Breast epithelium (tissue), 4 donors: ENCODE measurements at places on chromosomes 2 and 18.

- no peaks in the 10 kb centered on the region for H3K36me3 ChIP-seq
- H3K4me3 ChIP-seq: no peak overlapping the region
- H3K27me3 ChIP-seq: no peaks in the 10 kb centered on the region
- no peak overlapping the region for H3K27ac ChIP-seq
Measured at GRCh38 chr2:205744074-205744591, 61.8 kb downstream of the NRP2 start.

- DNase-seq: no peak
- no peaks in the 10 kb centered on the region for H3K4me1 ChIP-seq
- no peaks in the 10 kb centered on the region for H3K27me3 ChIP-seq
- no peak overlapping the region for H3K27ac ChIP-seq
Measured at GRCh38 chr18:59876310-59876626, 23.5 kb upstream of the PMAIP1 start.

DNA sequence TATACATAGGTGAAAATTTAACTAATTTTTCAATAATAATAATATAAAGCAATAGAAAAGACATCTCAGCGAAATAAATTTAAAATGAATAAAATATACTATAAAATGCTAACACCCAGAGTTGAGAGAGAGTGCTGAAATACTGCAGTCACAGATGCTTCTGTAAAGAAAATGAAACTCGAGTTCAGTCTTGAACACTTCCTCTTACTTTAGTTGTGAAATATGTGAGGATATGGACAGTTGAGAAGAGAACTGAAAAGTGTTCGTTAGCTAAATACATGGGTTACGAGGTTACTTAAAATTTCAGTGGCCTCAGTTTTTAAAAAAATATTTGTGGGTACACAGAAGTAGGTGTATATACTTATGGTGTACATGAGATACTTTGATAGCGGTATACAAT lies 106.8 kb downstream of the DNAH7 start:
- H3K36me3 ChIP-seq: no peaks in the 10 kb centered on the region
- no peak for DNase-seq
- H3K27me3 ChIP-seq: no peaks in the 10 kb centered on the region
- no peak overlapping the region for H3K4me3 ChIP-seq
- no peaks in the 10 kb centered on the region for H3K4me1 ChIP-seq

DNA sequence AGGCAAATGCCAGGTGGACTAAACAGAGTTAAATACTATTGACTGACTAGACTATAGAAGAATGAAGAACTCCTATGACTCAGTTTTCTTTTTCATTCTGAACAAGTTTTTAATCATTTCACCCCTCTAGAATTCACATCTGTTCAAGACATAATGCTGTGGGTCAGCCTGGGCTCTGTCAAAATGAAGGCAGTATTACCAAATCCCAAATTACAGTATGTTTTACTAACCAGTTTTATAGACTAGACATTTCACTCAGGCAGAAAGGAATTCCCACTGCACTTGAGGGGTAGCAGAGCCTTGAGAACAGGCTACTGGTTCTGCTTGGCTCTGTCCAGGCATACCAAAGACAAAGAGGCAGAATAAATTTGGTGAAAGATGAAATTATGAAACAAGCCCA lies 511.7 kb downstream of the EPHA4 start:
- DNase-seq: no peak
- H3K4me1 ChIP-seq: no peaks in the 10 kb centered on the region
- no peak overlapping the region for H3K4me3 ChIP-seq
- no peaks in the 10 kb centered on the region for H3K36me3 ChIP-seq
